ENCODE measurements at places on chromosomes 11 and 22. TPM values are rescaled to one million over a fixed set of nuclear protein-coding genes. Genes with fewer than 3 reads are reported as not detected.

GRCh38 chr11:19258641-19259230 lies 18.0 kb upstream of the E2F8 start:
- no peak for DNase-seq

The CCDC188 gene
- not detected for total RNA-seq

The UPK3A gene
- total RNA-seq = not detected

DNA sequence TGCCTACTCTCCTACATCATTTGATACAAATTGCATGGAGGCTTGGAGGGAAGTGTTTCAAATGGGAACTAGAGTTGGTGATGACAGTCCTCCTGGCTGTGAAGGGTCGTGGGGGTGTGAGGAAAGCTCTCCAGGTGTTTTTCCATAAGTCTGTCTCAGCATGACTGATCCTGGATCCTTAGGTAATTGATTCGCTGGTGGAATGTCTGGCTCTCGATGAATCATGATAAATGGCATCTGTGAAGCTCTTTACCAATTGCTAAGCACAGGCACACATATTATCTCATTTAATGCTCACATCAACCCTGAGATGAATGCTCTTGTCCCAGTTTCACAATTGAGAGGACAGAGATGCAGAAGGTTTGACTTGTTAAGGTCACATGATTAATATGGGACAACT lies 107.5 kb downstream of the PKNOX2 start:
- DNase-seq = peak; percentile 33

- DNase-seq = no peak
Measured at GRCh38 chr11:79129702-79130101, 311.1 kb downstream of the TENM4 start.

The APOL5 gene
- 0.18 TPM for total RNA-seq

The RFPL3 gene
- total RNA-seq = not detected

The TMEM86A gene
- total RNA-seq = 0.36 TPM

DNA sequence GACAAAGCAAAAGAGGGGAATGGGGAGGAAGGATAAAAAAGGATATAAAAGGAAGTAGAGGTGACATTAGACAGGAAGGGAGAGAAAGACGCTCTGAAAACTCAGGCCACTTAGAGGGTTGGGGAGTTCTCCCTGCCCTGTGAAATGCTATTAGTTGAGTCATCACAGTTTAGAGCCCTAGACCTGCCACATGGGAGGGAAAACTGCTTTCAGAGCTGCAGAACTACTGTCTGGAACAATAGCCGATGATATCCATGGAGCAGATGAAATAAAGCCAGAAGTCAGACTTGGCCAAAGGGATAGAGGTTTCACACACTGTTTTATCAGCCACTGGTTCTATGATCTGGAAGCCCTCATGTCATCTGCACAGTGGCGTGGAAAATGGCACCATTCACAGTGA lies 157.9 kb downstream of the NCAM1 start:
- no peak for DNase-seq

GRCh38 chr22:26756675-26757293 lies 99.4 kb downstream of the MIAT start:
- DNase-seq = peak; percentile 36

- DNase-seq = no peak
Measured at GRCh38 chr11:62614275-62614674, 1.2 kb downstream of the ROM1 start.

The APOL2 gene
- 57.5 TPM for total RNA-seq

DNA sequence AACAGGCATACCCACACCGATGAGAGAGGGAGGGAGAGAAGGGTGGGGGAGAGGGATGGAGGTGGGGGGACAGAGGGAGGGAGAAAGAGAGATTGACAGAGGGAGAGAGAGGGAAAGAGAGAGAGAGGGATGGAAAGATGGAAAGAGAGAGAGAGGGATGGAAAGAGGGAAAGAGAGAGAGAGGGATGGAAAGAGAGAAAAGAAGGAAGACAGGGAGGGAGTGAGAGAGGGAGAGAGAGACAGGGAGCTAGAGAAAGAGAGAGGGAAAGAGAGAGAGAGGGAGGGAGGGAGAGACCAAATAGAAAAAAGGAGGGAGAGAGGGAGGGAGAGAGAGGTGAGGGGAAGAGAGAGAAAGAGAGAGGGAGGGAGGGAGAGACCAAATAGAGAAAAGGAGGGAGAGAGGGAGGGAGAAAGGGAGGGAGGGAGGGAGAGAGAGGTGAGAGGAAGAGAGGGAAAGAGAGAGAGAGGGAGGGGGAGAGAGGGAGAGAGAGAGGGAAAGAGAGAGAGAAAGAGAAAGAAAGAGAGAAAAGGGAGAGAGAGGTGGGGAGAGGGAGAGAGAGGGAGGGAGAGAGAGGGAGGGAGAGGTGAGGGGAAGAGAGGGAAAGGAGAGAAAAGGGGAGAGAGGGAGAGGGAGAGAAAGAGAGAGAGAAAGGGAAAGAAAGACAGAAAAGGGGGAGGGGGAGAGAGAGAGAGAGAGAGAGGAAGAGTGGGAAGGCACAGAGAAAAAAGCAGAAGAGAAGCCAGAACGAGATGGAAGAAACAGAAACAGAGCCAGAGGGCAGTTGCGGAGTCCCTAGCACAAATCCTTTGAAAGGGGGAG lies 23.8 kb downstream of the MB start:
- no peak for DNase-seq

DNA sequence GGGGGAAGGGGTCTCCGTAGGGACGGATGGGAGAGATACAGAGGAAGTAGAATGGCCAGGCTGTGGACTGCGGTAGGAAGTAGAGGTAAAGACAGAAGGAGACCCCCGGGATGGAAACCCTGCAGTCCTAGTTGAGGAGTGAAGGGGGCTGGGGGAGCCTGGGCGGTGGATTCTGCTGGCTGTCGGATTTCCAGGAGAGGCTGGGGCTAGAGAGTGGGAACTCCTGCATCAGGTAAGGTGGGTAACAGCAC lies 727 bp upstream of the SCARF2 start:
- DNase-seq = no peak

DNA sequence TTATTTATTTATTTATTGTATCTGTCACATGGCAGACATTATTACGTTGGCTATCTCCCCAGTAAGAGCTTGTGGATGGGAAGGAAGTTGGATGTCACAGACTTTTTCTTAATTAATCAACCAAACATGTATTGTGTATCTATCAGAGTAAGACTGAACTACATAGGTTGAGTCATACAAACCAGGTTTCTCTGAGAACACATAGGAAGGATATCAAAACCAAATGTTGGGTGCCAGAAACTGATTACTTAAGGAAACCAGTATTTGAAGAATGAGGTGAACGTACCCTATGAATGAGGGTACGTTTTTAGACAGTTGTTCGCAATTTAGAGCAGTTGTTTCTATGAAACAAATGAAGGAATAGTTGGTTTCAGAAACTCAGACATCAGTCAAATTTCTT lies 136.4 kb downstream of the SLC17A6 start:
- DNase-seq = no peak

GRCh38 chr11:14821031-14821430 lies 71.0 kb downstream of the CYP2R1 start:
- DNase-seq = no peak

GRCh38 chr11:15627560-15627959 lies 512.8 kb downstream of the INSC start:
- DNase-seq = peak; percentile 74

GRCh38 chr11:111718859-111719258 lies 47.3 kb downstream of the PPP2R1B start:
- DNase-seq = no peak

The ZNRF3 gene
- total RNA-seq = 1.4 TPM

GRCh38 chr22:50341977-50342650 lies 1.0 kb upstream of the PPP6R2 start:
- peak; percentile 75 for DNase-seq

- no peak for DNase-seq
Measured at GRCh38 chr22:46259374-46259773, 3.8 kb downstream of the PKDREJ start.

The XPNPEP3 gene
- total RNA-seq = 18.1 TPM

The FGF4 gene
- not detected for total RNA-seq

GRCh38 chr11:10777806-10778205 lies 26.8 kb downstream of the CTR9 start:
- peak; percentile 35 for DNase-seq

DNA sequence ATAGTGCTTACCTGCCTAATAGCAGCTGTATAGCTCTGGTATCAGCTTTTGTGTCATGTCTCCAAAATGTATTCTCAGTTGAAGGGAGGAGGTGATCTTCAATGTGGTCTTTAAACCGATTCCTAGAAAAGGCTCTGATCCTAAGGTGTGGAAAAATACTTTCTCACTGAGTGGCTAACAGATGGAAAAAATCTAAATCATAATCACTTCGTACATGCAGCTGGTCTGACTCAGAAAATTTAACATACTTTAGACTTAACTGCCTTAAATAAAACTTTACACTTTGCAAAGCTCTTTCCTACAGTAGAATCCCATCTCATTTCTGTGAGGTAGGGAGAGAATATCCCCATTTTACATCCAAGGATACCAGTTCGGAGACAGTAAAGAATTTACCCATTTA lies 38.0 kb downstream of the C2CD3 start:
- DNase-seq = peak; percentile 43

DNA sequence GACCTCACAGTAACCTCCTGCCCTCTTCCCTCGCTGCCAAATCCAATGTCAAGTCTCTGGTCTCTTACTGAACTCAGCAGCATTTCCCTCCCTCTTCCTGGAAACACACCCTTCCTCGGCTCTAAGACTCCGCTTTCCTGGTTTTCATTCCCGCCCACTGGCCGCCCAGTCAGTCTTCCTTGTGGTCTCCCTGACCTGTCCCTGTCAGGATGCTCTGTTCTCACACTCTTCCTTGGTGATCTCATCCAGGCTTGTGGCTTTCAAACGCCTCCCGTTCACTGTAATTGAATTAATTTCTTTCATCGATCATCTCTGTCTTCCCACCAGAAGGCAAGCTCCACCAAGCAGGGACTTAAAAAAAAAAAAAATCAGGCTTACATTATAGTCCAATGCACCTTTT lies 33.5 kb downstream of the MYO18B start:
- peak; percentile 21 for DNase-seq

The CST6 gene
- total RNA-seq = 0.54 TPM

DNA sequence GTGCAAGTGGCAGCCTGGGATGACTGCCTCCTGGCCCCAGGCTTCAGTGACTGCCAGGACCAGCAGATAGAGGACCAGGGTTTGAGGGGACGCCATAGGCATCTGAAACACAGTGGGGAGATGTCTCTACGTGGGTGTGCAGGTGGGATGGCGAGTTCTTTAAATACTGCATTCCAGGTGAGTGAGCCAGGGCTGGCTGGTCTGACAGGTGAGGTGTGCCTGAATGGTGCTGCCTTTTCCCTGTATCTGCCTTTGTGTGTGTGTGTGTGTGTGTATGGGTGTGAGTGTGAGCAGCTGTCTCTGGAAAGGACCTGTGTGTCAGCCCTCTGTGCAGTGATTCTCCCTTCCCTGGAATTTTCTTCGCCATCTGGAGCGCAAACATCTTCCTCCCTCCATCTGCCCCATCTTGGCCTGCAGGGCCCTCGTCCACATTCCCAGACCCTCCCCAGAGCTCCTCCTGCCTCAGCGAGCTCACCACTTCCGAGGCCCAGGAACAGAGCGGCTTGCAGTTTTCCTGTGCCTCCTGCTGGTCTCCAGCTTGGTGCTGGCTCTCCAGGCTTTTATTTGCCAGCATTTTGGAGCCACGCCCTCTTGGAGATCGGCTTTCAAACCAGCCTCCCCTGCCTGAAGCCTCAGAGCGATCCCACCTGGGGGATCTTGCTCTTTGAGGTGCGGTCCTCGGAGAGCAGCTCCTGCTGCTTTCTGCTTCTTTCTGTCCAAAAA lies at the start of gene GPHA2:
Gene GPHA2 (minus strand): TSS at position 535 of the 723 bp plus-strand sequence. CDS start 433 bp downstream, at position 102.
- DNase-seq = no peak

DNA sequence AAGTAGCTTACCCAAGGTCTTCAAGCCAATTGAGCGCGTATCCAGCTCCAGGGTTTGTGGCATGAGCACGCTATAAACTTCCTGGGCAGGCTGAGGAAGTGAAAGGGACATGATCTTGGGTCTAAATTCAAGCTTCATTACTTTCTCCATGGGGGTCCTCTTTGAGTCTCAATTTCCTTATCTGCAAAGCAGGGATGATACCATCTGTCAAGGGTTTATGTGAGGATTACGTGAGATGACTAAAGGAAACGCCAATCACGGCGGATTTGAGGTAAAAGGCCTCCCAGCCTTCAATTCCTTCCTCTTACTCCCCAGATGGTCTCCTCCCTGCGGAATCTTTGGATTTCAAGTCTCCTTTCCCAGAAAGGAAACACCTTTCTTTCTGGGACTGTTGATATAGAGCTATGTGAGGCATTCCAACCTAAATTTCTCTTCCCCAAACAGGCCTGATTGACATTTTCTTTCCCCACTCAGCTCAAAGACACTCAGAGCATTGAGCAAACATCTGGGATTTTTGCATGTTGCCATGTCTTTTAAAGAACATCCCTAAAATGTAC lies 474.4 kb downstream of the INSC start:
- DNase-seq = no peak
